ENCODE measurements at places on chromosomes 5 and 9.

- DNase-seq = no peak
Observed at GRCh38 chr9:88259001-88259400, 120.7 kb upstream of the SPATA31C2 start.

GRCh38 chr5:62969409-62970120 lies 390.9 kb downstream of the LRRC70 start:
- DNase-seq = no peak

DNA sequence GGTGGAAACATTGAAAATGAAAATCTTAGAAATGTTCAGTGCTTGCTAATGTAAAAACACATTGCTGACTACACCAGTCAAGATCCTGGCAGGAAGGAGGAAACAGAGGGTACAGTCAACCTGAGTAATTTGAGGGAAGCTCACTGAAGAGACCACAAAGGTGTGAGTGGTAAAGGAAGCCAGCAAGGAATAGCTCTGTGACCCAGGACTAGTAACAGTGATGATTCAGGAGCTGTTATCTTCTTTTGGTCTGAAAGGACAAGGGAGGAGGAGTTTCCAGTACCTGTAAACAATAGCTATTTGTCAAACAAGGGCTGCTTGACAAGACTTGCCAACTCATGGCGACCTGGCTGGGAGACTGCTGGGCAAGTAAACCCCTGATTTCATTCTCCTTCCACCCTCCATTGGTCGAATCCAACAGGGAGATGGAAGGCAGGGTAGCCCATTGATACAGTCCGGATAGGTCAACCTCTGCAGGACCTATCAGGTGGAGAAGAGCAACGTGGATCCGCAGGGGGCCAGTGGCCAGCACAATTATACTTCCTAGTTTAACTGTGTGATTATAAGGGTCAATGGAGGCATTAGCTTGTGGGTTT lies 68.1 kb downstream of the MAMDC2 start:
- no peak for DNase-seq

GRCh38 chr9:14961372-14962068 lies 51.3 kb upstream of the FREM1 start:
- DNase-seq = no peak

DNA sequence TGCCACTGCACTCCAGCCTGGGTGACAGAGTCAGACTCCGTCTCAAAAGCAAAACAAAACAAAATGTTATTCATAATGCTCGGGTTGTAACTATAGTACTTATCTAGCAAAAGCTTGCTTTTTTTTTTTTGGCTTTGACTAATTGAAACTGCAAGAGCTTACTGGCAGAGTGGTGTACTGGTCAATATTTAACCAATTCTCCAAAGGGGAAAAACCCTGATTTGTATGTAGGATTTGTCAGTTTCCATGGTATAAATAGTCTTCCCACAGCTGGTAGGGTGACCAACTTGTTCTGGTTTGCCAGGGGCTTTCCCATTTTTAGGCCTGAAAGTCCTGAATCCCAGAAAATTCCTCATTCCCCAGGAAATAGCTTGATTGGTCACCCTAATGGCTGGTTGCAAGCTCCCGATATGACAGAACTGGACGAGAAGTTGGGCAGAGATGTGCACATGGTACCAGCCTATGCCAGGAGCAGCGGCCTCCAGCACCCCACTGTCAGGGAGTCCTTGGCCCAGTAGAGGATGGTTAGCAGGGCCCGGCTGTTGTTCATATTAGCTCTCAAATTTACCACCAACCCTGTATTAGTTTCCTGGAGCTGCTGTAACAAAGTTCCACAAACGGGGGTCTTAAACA lies 58.0 kb downstream of the FXN start:
- no peak for DNase-seq

- no peak for DNase-seq
Observed at GRCh38 chr5:127595484-127596368, 53.2 kb upstream of the CTXN3 start.

DNA sequence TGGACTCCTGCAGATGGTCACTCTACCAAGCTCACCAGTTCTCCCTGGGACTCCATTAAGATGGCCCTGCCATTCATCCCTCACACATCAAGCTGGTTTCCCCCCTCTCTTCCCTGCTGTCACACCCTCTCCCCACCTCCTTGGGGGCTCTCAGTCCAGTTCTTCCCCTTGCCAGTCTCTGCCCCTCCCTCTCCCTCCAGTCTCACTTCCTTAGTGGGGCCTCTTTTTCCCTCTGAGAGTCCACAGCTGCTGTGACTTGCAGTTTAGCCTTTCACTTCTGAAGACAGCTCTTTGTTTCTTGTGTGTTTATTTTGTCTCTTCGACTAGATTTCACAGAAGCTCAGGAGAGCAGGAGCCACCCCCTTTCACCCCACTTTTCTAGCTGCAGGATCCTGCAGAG lies 10.5 kb downstream of the DOCK2 start:
- no peak for DNase-seq

GRCh38 chr5:164000241-164000640 lies 494.8 kb downstream of the MAT2B start:
- no peak for DNase-seq

- DNase-seq = no peak
Observed at GRCh38 chr5:73221726-73222125, 48.7 kb downstream of the TMEM174 start.

- no peak for DNase-seq
Observed at GRCh38 chr9:6219040-6219439, 3.4 kb downstream of the IL33 start.

DNA sequence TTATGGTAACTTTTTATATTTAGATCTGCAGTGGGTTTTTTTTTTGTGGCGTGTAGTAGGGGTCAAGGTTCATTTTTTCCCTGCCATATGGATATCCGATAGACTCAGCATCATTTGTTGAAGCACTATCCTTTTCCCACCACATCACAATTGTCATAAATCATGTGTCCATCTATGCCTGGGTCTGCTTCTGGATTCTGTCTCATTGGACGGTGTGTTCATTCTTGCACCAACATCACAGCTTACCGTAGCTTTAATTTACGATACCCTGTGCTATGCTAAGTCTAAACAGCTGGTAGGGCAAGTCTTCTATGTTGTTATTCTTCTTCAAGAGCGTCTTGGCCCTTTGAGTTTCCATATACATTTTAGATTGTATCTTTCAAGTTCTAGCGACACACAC lies 175.0 kb downstream of the RGS3 start:
- DNase-seq = no peak
